Neural crest cell (in vitro differentiated cells): ENCODE measurements at places on chromosomes 5 and 9. TPM values are rescaled to one million over a fixed set of nuclear protein-coding genes. Genes with fewer than 3 reads are reported as not detected.

- H3K27ac ChIP-seq = peak overlapping the region; percentile 63
- no peak for DNase-seq
- no peak overlapping the region for H3K4me3 ChIP-seq
- peaks cover 12% of the 10 kb centered on the region for H3K4me1 ChIP-seq
- H3K36me3 ChIP-seq = peaks cover 26% of the 10 kb centered on the region
- no peaks in the 10 kb centered on the region for H3K27me3 ChIP-seq
Measured at GRCh38 chr5:14379739-14380497, 201.7 kb upstream of the OTULINL start.

DNA sequence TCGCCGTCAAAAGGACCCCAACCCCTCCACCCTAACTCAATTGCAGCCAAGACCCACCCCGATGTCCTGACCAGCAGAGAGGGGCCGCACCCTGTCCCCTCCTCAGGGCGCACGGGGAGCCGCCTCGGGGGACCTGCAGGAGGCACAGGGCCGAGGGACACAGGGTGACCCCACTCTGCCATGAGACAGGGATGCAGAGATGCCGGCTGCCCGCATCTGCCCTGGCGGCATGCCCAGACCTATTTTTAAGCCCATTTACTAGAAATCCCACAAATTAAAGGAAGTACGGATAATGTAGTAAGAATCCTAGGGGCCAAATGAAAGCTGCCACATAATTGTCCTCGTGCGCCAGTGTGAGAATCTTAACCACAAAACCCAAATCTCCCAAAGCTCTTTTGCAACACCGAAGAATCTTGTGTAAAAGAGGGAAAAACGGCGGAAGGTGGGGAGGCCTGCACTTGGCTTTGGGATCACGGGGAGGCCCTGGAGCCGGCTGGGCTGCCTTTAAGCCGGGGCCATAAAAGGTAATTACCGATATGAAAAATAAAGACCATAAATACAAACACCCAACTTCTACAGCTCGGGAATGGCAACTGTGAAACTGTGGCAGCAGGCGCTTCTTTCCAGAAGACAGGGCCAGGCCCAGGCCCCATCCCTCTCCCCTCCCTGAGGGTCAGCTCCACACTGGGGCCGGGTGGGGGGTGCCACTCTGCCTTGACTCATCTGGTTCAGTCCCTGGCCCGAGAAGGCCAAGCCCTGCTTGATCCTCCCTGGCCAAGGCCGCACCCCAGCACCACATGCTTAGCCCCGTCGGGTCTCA lies 35.0 kb downstream of the NACC2 start:
- DNase-seq = no peak
- no peaks in the 10 kb centered on the region for H3K27me3 ChIP-seq
- H3K27ac ChIP-seq = no peak overlapping the region
- H3K36me3 ChIP-seq = no peaks in the 10 kb centered on the region

DNA sequence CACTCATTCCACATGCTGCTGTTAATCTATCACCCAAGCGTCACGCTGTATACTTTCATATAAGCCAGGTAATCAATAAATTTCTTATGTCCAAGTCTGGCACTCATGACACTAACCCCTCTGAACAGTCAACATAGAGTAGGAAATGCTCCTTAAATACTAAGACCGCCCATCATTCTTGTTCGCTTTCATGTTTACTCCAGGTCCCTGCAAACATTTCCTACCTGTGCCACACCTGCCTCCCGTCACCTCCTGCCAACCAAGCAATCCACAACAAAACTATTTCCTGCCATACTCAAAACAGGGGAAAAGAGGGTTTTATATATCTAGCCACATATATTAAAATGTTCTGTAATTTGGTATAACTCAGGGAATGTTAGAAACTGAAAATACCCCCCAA lies 39.0 kb downstream of the ZFR start:
- no peak overlapping the region for H3K27ac ChIP-seq
- no peaks in the 10 kb centered on the region for H3K4me1 ChIP-seq
- peaks cover 13% of the 10 kb centered on the region for H3K36me3 ChIP-seq
- no peak overlapping the region for H3K4me3 ChIP-seq
- no peaks in the 10 kb centered on the region for H3K27me3 ChIP-seq

The SAXO1 gene
- total RNA-seq = 0.14 TPM in 1 of 2 replicates, not detected in the other

- no peak overlapping the region for H3K4me3 ChIP-seq
- peaks cover 25% of the 10 kb centered on the region for H3K27me3 ChIP-seq
- no peak for DNase-seq
- H3K36me3 ChIP-seq = no peaks in the 10 kb centered on the region
- H3K4me1 ChIP-seq = peaks cover 36% of the 10 kb centered on the region
Measured at GRCh38 chr9:98285446-98285845, 30.0 kb upstream of the TBC1D2 start.

- peak overlapping the region; percentile 89 for H3K4me3 ChIP-seq
- no peak overlapping the region for H3K27ac ChIP-seq
- no peaks in the 10 kb centered on the region for H3K27me3 ChIP-seq
- no peaks in the 10 kb centered on the region for H3K36me3 ChIP-seq
Measured at GRCh38 chr9:112720113-112720780, 2.3 kb upstream of the INIP start.

GRCh38 chr9:106697750-106698502 lies 165.0 kb upstream of the ZNF462 start:
- no peaks in the 10 kb centered on the region for H3K27me3 ChIP-seq
- H3K4me3 ChIP-seq = no peak overlapping the region
- H3K36me3 ChIP-seq = no peaks in the 10 kb centered on the region
- DNase-seq = no peak
- no peak overlapping the region for H3K27ac ChIP-seq

- no peaks in the 10 kb centered on the region for H3K27me3 ChIP-seq
- H3K4me1 ChIP-seq = no peaks in the 10 kb centered on the region
- H3K4me3 ChIP-seq = no peak overlapping the region
- no peak overlapping the region for H3K27ac ChIP-seq
Measured at GRCh38 chr9:87991151-87991870, 17.0 kb upstream of the CDK20 start.

The TRIM14 gene
- 10.2 and 11.2 TPM in 2 replicates for total RNA-seq

GRCh38 chr9:20271096-20271495 lies 351.2 kb downstream of the MLLT3 start:
- no peak overlapping the region for H3K4me3 ChIP-seq
- H3K27ac ChIP-seq = no peak overlapping the region
- H3K4me1 ChIP-seq = peaks cover 6% of the 10 kb centered on the region
- H3K36me3 ChIP-seq = peaks cover 3% of the 10 kb centered on the region
- DNase-seq = no peak

- DNase-seq = no peak
- no peaks in the 10 kb centered on the region for H3K4me1 ChIP-seq
- H3K27ac ChIP-seq = no peak overlapping the region
- H3K27me3 ChIP-seq = peaks cover 3% of the 10 kb centered on the region
- no peaks in the 10 kb centered on the region for H3K36me3 ChIP-seq
- H3K4me3 ChIP-seq = no peak overlapping the region
Measured at GRCh38 chr5:64625678-64626077, 64.6 kb upstream of the SHISAL2B start.

- peaks cover 2% of the 10 kb centered on the region for H3K36me3 ChIP-seq
- peaks cover 15% of the 10 kb centered on the region for H3K4me1 ChIP-seq
- H3K4me3 ChIP-seq = no peak overlapping the region
- no peak overlapping the region for H3K27ac ChIP-seq
- DNase-seq = no peak
Measured at GRCh38 chr5:1055896-1056610, 47.5 kb downstream of the NKD2 start.

DNA sequence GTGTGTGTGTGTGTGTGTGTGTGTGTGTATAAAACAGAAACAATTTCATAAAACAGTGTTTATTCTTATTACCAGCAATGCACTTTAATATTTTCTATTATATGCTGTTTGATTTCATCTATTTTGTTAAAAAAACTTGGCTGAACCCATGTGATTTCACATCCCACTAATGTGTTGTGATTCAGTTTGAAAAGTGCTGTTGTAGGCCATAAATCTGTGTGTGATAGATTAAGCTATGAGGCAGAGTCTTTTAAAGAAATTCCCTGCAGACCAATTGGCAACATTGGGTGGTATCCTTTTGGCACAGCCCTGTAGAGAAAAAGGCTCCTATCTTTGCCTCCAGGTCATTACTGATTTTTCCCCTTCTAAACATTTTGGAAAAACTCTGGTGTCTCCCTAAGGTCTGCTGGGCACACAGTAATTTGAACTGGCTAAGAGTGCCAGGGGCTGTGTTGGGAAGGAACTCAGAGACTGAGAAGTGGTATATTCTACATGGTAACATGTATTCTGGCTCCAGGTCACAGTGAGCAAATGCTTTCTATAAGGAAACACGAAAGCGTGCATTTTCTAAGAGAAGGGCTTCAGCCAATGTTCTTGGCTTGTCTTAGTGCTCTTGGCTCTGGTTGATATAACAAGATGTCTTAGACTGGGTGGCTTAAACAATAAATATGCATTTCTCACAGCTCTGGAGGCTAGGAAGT lies 4.5 kb downstream of the CAMK4 start:
- peaks cover 7% of the 10 kb centered on the region for H3K4me1 ChIP-seq
- H3K4me3 ChIP-seq = no peak overlapping the region
- DNase-seq = no peak
- H3K36me3 ChIP-seq = no peaks in the 10 kb centered on the region
- no peak overlapping the region for H3K27ac ChIP-seq
- H3K27me3 ChIP-seq = peaks cover 25% of the 10 kb centered on the region
